ENCODE measurements at places on chromosomes 1 and 21.

GRCh38 chr21:45138199-45139002 lies 64.0 kb downstream of the ADARB1 start:
- DNase-seq: peak; percentile 74

DNA sequence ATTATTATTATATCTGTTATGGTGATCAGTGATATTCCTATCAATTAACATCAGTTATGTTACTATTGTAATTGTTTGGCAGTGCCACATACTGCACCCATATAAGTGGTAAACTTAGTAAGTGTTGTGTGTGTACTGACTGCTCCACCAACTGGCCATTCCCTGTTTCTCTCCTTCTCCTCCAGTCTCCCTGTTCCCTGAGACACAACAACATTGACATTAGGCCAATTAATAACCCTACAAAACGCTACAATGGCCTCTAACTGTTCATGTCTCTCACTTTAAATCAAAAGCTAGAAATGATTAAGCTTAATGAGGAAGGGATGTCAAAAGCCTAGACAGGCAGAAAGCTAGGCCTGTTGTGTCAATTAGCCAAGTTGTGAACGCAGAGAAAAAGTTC lies 6.6 kb upstream of the THRAP3 start:
- peak; percentile 42 for DNase-seq

DNA sequence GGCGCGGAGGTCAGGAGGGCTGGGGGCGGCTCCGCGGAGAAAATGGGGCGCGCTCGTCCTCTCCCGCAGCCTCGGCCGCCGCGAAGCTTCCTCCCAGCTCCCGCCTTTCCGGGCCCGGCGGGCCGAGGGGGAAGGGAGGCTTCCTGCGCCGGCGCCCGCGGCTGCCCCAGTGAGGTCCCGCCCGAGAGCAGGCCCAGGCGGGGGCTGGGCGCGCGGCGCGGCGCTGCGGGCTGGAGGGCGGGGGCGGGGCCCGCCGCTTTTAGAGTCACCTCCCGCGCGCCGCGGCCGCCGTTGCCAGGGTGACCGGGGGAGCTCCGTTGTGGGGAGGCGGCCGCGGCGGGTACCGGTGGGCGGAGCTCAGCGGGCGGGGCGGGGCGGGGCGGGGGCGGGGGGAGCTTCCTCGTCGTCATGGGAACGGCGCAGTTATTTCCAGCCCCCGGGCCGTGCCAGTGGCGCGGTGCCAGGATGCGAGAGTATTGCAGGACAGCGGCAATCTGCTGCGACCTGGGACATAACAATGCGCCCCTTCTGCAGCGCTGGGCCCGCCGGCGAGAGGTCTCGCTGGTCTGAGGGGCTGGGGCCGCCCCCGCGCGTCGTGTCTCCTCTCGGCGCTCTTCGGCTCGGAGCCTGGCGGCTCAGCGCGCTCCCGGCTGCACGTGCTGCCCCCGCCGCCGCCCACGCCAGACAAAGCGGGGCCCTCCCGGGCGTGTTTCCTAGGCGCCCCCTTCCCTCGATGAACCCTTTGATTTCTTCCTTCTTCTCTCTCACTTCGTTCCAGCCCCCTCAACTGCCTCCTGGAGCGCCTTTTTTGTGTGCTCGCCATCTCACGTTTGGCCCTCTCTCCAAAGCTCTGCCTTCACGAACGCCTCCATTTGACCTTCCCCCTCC lies 16.9 kb downstream of the IER5 start:
- DNase-seq: peak; percentile 90

DNA sequence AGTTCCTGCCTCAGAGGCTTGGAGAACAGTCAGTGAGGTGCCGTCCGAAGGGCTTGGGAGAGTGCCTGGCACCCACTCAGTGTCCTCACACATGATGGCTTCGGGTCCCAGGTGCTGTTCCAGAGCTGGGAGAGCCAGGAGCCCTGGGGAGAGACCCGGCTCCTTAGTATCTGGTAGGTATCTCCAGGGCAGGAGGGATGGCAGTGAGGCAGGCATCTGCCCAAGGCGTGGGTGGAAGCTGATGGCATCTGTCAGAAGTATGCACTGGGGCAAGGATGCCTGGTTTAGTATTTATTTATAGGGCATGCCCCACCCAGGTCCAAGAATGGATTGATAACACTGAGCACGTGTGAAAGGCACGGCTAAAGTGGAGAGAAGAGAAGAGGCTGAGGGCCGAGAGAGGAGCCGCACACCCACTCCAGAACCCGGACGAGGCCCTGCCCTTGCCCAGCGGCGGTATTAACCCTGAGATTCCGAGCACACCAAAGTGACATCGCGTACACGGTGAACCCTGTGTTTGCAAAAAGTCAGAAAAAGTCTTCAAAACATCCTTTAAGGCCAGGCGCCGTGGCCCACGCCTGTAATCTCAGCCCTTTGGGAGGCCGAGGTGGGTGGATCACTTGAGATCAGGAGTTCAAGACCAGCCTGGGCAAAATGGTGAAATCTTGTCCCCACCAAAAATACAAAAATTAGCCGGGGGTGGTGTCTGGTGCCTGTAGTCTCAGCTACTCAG lies 2.4 kb downstream of the TP73 start:
- no peak for DNase-seq

- peak; percentile 91 for DNase-seq
Observed at GRCh38 chr21:34530261-34530660, 18.3 kb upstream of the KCNE1 start.

DNA sequence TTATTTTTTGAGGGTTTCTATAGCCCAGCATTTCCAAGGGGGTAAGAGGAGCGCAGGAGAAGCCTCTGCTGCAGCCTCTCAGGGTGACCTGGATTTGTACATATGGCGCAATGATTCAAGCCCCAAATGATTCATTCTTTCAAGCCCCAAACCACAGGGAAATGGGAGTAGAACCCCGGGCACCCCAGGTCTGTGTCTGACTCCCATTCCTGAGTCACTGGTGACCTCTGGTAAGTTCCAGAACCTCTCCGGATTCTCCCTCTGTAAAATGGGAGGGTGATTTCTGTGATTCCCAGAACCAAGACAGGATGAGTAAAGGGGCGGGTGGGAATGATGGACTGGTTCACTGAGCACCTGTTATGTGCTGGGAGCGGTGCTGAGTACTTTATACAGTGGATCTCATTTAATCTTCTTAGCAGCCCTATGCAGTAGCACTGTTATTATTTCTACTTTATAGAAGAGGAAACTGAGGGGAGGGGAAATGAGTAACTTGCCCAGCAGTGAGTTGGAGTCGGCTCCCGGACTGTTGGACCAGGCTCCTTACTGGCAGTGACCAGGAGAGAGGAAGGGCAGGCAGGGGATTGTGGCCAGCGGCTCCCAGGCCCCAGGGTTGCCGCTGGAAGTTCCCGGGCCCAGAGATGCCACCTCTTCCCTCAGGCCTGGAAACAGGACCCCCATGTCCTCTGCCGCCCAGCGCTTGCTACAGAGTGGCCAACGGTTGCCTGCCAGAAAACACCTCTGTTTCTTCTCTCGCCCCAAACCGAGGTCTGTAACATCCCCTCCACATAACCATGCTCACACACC lies 20.3 kb upstream of the SLC26A9 start:
- DNase-seq: peak; percentile 88

DNA sequence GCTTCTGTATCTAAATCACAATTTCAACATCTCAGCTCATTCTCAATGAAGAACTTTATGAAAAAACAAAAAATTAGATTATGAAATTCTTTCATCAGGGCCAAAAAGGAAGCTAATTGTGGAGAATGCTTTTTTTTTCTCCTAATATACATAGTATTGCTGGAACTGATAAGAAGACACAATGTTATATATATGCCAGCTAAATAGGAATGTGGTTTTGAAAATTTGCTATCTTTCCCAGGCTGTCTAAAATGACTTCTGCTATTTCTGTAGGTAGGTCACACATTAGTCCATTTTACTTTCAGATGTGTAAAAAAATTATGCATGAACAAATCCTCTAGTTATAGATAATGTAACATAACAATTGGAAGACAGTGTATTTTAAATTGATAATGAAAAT lies 732.9 kb downstream of the RWDD3 start:
- DNase-seq: no peak

GRCh38 chr1:1847061-1847850 lies 43.6 kb downstream of the GNB1 start:
- no peak for DNase-seq

- DNase-seq: peak; percentile 49
Observed at GRCh38 chr1:26404641-26405040, 6.0 kb upstream of the LIN28A start.

GRCh38 chr1:34645109-34645688 lies 109.6 kb upstream of the GJB5 start:
- DNase-seq: no peak

GRCh38 chr1:173017792-173018191 lies 32.9 kb downstream of the TNFSF18 start:
- DNase-seq: peak; percentile 56

DNA sequence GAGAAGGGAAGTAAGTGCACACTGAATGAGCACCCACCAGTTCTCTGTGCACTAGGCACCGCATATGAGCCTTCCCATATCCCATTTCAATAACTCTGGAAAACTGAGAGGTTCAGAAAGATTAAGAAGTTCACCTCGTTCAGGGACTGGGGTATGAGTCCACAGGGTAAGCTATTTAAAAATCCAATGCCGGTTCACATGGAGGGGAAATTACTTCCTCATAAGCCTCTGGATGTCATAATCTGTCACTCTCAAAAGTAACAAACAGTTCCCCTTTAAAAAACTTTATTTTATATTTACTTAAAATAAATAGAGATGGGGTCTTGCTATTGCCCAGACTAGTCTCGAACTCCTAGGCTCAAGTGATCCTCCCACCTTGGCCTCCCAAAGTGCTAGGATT lies 1.9 kb downstream of the OR2B11 start:
- no peak for DNase-seq

DNA sequence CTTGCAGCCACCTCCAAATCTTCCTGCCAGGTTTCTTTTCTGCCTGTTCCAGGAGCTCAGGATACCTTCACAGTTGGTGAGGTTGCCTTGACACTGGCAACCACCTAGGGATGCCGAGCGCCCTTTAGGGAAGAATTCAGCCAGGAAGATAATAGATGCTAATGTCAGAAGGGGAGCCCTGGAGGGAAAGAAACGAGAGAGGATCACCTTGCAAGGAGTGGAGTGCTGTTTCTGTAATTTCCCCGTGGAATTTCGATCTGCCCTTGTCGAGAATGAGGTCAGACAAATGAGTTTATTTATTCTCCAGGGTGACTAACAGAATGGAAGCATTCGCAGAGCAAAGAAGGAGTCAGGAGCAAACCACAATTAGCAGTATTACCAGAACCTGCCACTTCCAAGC lies 315.8 kb upstream of the KAZN start:
- peak; percentile 39 for DNase-seq

GRCh38 chr1:210650403-210650802 lies 321.7 kb downstream of the HHAT start:
- DNase-seq: no peak

Data from iris pigment epithelial cell (primary cell).